H7 (cell line): ENCODE measurements at places on chromosomes 4 and X.

GRCh38 chrX:1475881-1476280 lies 23.2 kb upstream of the ASMTL start:
- DNase-seq: no peak

DNA sequence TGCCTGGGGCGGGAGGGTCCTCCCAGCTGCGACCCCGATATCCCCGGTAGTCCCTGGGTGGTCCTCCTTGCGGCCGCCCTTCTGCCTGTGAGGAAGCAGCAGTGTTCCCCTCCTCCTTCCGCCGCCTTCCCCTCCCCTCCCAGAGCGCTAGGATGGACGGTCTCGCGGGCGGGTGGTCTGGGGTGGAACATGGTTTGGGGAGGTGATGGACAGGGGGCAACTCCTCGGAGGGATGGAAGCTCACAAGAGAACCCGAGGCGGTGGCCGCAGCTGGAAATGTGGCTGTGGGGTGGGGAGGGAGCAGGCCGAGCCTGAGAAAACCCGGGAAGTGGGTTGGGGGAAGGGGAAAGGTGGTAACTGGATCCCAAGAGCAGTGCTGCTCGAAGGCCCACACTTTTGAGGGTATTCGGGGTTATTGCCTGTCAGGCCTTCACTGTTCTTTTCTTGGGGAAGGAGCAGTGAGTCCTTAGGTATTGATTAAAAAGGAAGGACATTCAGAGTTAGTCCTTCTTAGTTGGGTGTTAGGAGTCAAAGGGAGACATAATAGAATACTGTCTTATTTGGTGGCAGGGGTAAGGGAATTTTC lies 581 bp downstream of the UBE2K start:
- peak; percentile 76 for DNase-seq

GRCh38 chr4:166091912-166092510 lies 219.0 kb downstream of the TLL1 start:
- peak; percentile 0 for DNase-seq

DNA sequence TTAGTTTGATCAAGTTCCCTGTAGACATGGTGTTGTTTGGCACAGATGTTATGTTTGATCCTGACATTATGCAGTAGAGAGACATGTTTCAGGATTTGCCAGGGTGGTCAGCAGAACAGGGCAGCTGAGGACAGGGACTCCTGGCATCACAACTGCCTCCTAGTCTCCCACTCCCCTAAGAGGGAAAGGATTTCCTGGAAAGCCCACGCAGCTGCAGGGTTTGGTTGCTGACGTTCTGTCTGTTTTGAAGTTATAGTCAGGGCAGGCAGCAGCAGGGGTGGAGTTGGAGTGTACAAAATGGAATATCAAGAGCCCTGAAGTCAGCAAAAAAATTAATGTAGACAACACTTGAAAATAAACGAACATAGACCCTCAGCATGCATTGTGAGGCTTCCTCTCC lies 125.4 kb downstream of the CPE start:
- DNase-seq: no peak

DNA sequence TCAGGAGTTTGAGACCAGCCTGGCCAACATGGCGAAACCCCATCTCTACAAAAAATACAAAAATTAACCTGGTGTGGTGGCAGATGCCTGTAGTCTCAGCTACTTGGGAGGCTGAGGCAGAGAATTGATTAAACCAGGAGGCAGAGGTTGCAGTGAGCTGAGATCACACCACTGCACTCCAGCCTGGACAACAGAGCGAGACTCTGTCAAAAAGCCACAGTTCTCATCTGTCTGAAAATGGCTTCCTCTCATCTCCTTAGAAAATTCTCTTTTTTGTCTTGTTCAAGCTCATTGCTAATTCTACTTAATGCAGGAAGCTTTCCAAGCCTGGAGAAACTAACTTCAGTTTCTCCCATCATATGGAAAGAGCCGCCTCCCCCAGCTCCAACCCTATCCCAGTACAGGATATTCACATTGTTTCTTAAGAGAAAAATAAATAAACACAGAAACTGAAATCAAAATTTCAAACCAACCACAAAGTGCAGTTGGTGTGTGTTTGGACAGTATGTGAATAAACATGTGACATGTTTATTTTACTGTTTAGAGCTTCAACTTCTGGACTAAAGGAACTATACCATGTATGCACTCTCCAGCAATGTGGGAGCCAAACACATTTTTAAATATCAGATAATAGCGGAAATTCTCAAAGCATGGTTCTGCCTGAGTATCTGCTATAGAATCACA lies 55.0 kb upstream of the GAB1 start:
- DNase-seq: no peak
